NCI-H1930 (cell line): ENCODE measurements at places on chromosomes 16 and 17.

DNA sequence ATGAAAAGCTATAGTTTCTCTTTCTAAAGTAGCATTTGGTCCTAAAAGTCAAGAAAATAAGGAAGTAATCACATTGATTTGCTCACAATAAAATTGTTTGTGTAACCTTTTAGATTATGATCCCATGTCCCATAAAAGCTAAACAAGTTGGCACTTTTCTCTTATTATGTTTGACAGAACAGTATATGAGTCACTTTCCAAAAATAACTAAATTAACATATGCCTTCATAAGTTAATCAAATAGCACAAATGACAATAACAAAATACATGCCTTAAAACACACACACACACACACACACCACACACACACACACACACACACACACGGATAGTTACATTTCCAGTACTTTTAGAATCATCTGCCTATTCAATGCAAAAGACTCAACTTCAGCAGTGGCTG, 2.8 kb downstream of the MED13 start:
- DNase-seq: no peak

DNA sequence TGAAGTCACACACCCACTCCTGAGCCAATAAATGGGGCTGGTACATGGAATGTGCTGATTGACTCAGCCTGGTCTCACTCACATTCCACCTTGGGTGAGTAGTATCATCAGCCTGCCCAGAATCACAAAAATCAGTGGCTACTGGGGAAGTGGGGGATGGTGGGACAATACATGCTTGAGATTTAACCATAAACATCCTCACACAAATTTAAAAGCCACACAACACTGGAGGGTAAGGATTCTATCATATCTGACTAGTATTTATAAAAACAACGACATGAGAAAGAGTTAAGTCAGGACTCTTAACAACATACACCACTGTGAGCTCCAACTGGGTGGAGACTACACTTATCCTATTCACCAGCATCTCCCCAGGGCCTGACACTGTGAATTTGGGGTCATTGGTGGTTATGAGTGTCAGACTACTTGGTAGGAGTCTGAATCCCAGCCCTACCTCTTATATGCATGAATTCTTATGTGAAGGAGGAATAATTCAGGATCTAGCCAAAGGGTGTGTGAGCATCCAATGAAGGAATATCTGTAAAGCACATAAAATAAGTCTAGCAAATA, 26.0 kb upstream of the IRX6 start:
- no peak for DNase-seq

- DNase-seq: no peak
Observed at GRCh38 chr16:3696425-3697218, 20.7 kb downstream of the TRAP1 start.

DNA sequence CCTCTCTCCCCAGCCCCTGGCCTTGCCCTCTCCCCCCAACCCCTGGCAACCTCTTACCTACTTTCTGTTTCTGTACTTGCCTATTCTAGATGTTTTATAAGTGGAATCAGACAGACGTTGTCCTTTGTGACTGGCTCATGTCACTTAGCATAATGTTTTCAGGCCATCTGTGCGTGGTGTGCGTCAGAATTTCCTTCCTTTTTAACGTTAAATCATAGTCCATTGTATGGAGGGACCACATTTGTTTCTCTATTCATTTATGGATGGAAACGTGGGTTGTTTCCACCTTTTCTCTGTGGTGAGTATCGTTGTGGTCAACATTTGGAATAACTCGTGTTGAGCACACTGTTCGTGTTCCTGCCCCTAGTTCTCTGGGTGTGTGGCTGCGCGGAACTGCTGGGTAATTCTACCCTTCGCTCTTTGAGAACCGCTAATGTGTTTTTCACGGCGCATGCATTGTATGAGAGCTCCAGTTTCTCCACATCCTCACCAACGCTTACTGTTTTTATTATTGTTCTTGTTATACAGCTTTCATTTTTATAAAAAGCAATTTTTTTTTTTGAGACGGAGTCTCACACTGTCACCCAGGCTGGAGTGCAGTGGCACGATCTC, 26.3 kb downstream of the ACTG1 start:
- DNase-seq: no peak

DNA sequence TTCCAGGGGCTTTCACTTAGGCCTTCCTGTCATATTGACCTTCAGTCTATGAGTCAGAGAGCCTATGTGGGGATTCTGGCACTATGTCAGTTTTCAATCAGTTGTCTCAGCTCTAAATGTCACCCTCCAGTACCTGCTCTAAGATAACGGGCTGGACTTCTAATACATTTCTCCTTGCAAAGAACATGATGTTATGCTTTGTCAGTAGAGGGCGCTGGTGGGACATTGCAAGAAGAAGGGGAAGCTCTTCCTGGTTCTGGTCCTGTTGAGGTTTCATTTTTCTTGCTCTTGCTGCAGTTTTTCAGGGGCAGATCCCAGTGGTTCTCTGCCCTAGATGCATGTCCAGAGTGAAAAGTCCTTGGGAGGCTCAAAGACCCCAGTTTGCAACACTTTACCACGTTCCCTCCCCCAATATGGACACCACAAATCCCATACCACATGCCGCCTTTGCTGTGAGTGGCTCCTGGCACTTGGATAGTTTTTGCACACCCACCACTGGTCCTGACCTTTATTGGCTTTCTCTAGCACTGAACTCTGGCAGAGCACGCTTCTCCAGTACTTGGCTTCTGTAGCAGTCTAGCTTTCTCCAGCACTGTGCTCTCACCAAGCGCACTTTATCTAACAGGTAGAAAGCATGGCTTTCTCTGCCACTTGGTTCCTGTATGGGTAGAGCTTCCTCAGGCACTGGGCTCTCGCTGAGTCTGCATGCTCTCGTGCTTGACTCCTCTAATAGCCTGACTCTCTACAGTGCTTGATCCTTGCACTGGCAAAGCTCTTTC, 49.0 kb downstream of the BCL7C start:
- peak; percentile 80 for DNase-seq

DNA sequence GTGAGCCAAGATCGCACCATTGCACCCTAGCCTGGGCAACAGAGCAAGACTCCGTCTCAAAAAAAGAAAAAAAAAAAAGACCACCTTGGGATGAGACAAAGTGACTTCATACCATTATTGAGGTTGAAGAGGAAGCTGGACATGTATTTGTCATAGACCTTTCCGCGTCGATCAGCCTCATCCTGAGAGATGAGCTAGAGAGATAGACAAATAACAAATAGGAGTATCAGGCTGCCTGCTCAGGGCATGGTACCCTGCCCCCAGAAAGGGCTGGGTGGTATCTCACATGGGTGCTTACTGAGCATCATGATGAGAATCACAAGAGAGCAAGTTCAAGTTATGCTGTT, 22.1 kb downstream of the CNTNAP1 start:
- no peak for DNase-seq

- no peak for DNase-seq
Observed at GRCh38 chr16:83842291-83842690, 34.5 kb downstream of the HSBP1 start.

DNA sequence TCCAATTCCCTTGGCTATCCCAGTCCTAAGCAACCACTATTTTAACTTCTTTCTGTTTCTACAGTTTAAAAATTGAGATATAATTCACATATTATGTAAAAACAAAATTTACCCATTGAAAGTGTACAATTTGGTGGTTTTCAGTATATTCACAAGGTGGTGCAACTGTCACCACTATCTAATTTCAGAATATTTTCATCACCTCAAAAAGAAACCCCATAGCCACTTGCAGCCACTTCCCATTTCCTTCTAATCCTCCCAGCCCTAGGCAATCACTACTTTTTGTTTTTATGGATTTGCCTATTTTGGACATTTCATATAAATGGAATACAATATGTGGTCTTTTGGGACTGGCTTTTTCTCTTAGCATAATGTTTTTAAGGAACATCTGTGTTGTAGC, 36.1 kb upstream of the NACA2 start:
- no peak for DNase-seq

GRCh38 chr17:48498164-48498850, 32.5 kb downstream of the HOXB1 start:
- DNase-seq: no peak

- no peak for DNase-seq
Observed at GRCh38 chr16:17211797-17212196, 259.0 kb downstream of the XYLT1 start.

DNA sequence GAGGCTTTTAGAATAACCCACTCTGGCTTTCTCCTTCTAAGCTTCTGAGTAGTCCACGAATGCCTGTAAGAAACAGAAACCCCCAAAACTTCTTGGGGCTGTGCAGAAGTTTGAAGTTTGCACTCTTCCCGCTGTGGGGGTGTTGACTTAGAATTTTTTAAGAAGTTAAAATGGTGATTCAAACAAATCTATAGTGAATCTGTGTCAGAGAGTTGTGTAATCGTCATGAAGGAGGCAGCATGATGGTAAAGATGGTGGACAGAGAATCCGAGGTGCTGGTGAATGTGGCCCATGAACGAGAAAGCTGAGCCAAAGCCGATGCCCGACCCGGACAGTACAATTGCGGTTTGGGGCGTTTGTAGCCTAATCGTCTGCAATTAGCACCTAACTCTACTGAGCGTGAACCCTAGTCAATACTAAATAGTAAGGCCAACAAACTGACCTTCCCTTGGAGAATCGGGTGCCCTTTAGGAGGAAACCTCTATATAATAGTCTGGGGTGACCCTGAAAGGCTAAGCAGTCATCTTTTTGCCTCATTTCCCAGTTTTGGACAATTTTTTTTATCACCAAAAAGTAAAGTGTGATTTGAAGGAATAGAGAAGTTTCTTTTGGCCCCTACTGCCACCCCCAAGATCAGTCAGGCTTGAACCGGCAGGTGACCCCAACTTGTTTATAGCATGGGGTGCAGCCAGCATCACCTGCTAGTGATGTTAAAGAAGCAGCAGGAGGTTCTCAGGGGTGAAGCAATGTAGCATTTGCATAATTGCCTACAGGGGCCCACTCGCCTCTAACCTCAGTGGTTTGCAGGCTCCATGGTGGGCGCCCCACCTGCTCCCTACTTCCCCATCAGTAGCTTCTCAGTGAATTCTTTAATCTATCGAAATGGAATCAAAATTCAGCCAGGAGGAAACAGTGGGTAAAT, 11.2 kb downstream of the IRF8 start:
- no peak for DNase-seq

DNA sequence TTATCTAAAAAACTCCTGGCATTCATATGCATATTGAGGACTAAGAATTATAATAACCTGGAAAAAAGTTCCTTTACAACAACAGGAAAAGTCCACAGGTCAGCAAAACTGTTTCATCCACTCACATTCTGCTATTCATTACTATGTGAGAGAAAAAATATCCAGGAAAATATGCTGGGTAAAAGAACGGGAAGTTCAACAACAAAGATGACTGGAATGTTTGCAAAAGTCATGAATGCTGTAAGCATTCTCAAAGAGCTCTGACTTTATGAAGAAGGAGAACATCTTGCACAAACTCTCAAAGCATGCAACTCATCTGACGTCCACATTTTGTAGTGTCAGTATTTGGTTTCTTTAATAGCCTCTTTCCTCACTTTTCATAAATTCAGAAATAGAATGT, 56.9 kb upstream of the ALDH3A1 start:
- no peak for DNase-seq

- no peak for DNase-seq
Observed at GRCh38 chr17:55152236-55152635, 112.5 kb upstream of the HLF start.

- DNase-seq: no peak
Observed at GRCh38 chr17:64091116-64091515, 38.8 kb downstream of the ERN1 start.

DNA sequence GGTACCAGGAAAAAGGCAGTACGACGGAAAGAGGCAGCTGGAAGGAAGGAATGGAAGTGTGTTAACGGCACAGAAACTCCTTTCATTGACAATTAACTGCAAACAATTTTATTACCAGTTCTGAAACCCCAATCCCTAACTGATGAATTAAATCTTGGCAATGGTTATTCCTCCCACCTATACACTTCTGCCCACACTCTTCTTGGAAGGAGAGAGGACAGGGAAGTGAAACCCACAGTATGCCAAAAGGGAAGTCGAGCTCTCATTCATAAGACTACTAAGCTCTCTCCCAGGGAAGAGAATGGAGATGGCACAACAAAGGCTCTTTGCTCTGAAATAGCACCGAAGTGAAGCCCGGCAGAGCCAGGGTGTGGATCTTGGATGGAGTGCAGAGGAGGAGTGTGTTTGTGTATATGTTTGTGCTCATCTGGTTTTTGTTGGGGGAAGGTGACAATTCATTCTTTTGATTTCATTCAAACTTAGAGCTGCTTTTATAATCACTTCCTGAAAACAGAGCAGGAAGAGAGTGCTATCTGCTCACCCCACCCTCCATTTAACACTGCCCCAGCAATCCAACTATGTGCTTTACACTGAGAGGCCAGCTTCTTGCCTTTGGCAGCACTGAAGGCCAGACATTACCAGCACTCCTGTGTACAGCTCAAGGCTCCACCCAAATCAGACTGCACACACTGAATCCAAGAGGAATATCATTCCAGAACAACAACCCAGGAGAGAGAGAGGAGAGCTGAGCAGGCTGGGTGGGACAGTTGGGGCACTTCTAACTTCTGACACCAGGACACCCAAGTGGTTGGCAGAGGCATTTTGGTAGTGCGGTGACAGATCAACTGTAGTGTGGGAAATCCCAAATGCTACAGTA, 68.7 kb downstream of the HIC1 start:
- DNase-seq: no peak

DNA sequence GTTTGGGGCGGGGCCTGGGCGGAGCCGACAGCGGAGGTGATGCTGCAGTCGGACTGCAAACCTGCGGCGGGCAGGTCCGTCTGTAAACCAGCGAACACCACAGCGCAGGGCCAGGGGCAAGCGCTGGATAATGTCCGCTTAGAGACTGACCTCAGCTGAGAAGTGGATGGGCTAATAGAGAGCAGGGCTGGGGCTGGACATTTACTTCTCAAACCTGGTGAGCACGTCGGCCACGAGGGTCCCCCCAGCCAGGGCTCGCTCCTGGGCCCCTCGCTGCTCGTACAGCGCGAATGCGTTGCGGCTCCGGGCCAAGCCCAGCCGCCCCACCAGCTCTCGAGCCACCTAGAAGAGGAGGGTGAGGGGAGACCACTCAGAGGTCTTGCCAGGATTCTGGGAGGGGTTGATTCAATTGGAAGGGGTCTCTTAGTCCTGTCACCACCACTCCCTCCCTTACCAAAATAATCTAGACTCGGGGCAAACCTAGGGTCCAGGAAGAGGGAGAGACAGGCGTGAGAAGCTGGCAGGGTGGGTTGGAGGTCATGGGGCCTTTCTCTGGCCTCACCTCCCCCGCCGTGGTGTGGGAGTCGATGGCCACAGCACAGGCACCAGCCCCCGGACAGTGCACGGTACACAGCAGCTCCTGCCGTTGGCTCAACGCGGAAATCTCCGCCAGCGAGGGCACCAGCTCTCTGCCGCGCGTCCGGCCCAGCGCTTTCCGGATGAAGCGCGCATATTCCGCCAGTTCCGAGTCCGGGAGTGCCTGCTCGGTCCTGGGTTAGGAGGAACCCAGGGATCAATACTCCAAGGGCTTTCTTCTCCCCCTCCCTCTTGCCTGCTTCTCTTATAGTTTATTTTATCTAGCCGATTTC, 5.8 kb downstream of the PLEKHH3 start:
- no peak for DNase-seq

DNA sequence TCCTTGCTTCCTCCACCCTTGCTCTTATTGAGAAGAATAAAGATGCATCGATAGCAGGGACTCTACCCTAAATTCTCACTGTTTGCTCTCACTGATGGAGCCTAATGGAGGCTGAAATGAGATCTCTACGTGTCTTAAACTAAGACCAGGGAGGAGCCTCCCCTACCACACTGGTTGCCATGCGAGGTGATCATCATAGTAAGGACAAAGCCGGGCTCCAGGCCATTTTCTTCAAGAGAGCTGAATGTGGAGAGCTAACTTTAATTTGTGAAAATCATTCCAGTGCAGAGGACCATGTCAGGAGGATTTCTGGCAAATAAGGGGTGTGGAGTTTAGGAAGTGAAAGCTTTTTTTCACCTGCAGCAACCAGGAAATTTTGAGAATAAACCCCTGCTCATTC, 5.6 kb downstream of the CDH11 start:
- no peak for DNase-seq
